Stimulated activated naive B cell treated with anti-CD40 and anti-IgM and Interleukin-4, amounts not matched to agents 10 μg/mL and 1 μg/mL and 100 μg/mL, for 72 hours (primary cell): ENCODE measurements at places on chromosomes 6 and 20.

GRCh38 chr6:115004204-115004603, 661.4 kb upstream of the HS3ST5 start:
- no peak overlapping the region for H3K27ac ChIP-seq
- H3K4me3 ChIP-seq: no peak overlapping the region
- no peak for DNase-seq
- no peaks in the 10 kb centered on the region for H3K27me3 ChIP-seq
- no peaks in the 10 kb centered on the region for H3K4me1 ChIP-seq

DNA sequence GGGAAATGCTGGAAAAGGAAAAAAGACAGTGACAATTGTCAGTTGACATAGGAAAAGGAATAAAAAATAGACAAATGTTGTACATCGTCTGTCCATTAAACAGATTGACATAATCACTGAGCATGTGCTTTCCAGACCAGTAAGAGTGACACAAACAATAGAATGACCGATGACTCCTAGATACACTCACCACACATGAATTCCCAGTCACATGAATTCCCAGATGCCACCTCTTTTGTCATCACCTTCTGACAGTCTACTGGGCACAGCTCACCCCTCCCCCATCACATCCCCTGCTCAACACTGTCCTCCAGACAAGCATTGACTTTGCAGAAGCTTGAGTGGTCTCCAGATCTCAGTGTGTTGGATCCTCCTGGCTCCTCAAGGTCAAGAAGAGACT, 25.9 kb downstream of the POM121L2 start:
- H3K36me3 ChIP-seq: peaks cover 11% of the 10 kb centered on the region
- H3K27me3 ChIP-seq: peaks cover 80% of the 10 kb centered on the region

- no peaks in the 10 kb centered on the region for H3K27me3 ChIP-seq
- H3K4me1 ChIP-seq: no peaks in the 10 kb centered on the region
- H3K4me3 ChIP-seq: no peak overlapping the region
- H3K36me3 ChIP-seq: no peaks in the 10 kb centered on the region
Observed at GRCh38 chr6:139927236-139927635, 552.8 kb upstream of the CITED2 start.

GRCh38 chr6:145887969-145888368, 73.4 kb upstream of the FBXO30 start:
- DNase-seq: no peak
- no peak overlapping the region for H3K27ac ChIP-seq
- peaks cover 10% of the 10 kb centered on the region for H3K36me3 ChIP-seq
- H3K4me3 ChIP-seq: no peak overlapping the region
- no peaks in the 10 kb centered on the region for H3K4me1 ChIP-seq
- H3K27me3 ChIP-seq: no peaks in the 10 kb centered on the region

- peaks cover 12% of the 10 kb centered on the region for H3K4me1 ChIP-seq
- no peaks in the 10 kb centered on the region for H3K27me3 ChIP-seq
- no peak for DNase-seq
- H3K36me3 ChIP-seq: peaks cover 33% of the 10 kb centered on the region
- H3K27ac ChIP-seq: peak overlapping the region; percentile 0
- H3K4me3 ChIP-seq: no peak overlapping the region
Observed at GRCh38 chr20:23397961-23398360, 23.3 kb downstream of the NAPB start.

DNA sequence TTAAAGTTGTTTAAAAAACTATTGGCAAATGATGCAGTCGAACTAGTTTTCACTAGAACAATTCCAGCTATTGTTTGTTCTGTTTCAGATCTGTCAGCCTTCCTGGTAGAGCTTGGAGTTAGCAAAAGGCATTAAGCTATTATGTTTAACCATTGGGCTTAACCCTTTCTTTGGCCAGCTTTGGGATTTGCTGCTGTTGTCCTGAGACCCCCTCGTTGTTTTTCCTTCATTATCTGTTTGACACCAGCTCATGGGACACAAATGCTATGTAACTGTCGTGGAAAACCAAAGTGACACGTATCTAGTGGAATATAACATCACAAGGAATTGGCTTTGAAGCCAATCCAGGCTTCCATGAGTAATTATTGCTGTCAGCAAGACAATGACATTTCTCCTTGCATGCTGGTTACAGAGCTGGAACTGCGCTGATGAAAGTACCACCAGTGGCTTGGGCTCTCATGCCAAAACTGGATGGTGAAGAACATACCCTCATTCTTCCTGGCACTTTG, 96.0 kb downstream of the EYA2 start:
- H3K36me3 ChIP-seq: no peaks in the 10 kb centered on the region
- no peak overlapping the region for H3K4me3 ChIP-seq
- H3K27me3 ChIP-seq: peaks cover 25% of the 10 kb centered on the region
- H3K4me1 ChIP-seq: peaks cover 9% of the 10 kb centered on the region
- H3K27ac ChIP-seq: no peak overlapping the region
- DNase-seq: no peak

DNA sequence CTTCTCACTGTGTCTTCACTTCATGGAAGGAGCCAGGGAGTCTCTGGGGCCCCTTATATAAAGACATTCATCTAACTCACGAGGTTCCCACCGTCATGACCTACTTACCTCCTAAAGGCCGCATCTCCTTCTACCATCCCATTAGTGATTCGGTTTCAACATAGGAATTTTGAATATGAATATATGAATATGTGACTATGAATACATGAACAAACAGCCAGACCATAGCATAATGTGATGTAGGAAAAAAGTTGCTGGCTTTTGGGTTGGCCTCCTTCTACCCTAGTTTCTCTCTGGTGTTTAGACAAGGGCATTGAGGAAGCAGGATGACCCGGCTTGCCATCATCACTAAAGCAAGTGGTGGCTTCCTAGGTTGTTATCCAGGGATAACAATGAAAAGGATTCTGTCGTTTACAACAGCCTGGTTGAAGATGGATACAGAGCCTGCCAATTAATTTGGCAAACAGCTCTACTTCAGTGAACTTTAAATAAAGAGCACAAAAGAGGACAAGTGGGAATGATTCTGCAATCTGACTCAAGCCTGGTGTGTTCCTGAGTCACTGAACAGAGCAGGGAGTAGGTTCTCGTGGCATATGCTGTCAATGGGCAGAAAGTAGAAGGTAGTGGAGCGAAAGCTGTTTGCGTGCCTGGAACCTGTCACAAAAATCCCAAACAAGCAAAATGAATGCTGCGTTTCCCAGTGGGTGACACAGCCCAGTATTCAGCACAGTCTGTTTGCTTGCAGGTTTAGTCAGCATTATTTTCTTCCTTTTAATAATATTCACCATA, 44.0 kb upstream of the DOK5 start:
- no peak for DNase-seq
- no peaks in the 10 kb centered on the region for H3K36me3 ChIP-seq
- peaks cover 5% of the 10 kb centered on the region for H3K27me3 ChIP-seq
- H3K27ac ChIP-seq: no peak overlapping the region
- no peak overlapping the region for H3K4me3 ChIP-seq
- no peaks in the 10 kb centered on the region for H3K4me1 ChIP-seq

- H3K27me3 ChIP-seq: no peaks in the 10 kb centered on the region
- no peaks in the 10 kb centered on the region for H3K4me1 ChIP-seq
- H3K27ac ChIP-seq: no peak overlapping the region
- DNase-seq: no peak
- no peaks in the 10 kb centered on the region for H3K36me3 ChIP-seq
- no peak overlapping the region for H3K4me3 ChIP-seq
Observed at GRCh38 chr6:75130784-75131183, 75.1 kb downstream of the COL12A1 start.

- DNase-seq: no peak
- peaks cover 4% of the 10 kb centered on the region for H3K4me1 ChIP-seq
- H3K4me3 ChIP-seq: no peak overlapping the region
- peaks cover 86% of the 10 kb centered on the region for H3K27me3 ChIP-seq
- H3K27ac ChIP-seq: peak overlapping the region; percentile 44
- H3K36me3 ChIP-seq: no peaks in the 10 kb centered on the region
Observed at GRCh38 chr20:62995898-62996595, 10.7 kb downstream of the BHLHE23 start.

DNA sequence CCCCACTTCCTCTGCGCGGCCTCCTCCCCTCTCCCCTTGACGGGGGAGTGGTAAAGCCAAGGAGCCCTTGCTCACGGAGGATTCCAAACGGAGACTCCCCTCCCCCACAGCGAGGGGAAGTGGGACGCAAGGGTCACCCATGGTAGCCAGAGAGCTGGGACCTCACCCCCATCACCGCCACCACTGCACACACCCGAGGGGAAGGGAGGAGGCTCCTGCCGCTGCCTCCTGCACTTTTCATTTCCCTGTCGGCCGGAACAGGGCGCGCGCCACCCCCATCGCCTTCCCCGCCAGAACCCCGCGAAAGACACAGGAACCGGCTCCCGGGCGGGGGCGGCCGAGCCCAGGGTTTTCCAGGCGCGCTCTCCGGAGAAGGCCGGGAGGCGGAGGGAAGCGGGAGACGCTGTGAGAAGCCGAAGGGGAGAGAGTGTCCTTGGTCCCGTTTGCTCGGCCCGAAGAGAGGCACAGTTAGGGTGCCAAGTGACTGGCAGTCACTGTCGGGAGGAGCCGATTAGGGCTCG, 789 bp downstream of the CCND3 start:
- peak overlapping the region; percentile 94 for H3K4me3 ChIP-seq
- H3K4me1 ChIP-seq: peaks cover 57% of the 10 kb centered on the region
- no peak for DNase-seq
- peak overlapping the region; percentile 90 for H3K27ac ChIP-seq
- H3K36me3 ChIP-seq: peaks cover 36% of the 10 kb centered on the region

DNA sequence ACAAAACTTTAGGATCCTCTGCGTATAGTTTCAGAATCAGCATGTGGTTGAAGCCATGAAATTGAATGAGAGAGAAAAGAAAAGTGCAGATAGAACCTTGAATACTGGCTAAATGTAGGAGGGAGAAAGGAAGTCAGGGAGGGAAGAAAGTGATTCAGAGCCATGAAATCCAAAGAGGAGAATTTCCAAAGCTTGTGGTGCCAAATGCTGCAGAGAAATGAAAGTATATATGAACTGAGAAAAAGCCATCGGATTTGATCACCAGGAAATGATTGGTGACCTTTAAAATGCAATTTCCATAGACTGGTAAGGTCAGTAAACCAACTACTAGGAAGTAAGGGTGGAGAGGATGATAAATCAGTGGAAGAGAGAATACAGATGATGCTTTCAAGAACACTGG, 142.3 kb downstream of the TFAP2A start:
- H3K36me3 ChIP-seq: no peaks in the 10 kb centered on the region
- no peaks in the 10 kb centered on the region for H3K4me1 ChIP-seq
- peaks cover 6% of the 10 kb centered on the region for H3K27me3 ChIP-seq
- DNase-seq: no peak

DNA sequence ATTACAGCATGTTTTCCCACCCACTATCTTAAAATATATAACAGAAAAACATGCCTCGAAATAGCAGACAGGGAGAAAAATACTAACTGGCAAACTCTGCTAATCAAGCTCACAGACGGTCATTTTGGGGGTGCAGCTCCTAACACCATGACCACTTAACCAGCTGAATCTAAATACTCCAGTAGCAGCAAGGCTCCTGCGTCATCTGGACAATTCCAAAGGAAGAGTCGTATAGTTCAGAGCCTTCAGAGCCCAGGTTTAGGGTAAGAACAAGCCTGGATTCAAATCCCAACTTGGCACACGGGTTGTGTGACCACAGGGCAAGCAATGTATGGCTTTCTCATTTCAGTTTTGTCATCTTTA, 81.3 kb upstream of the COL21A1 start:
- no peaks in the 10 kb centered on the region for H3K4me1 ChIP-seq
- H3K4me3 ChIP-seq: no peak overlapping the region
- H3K36me3 ChIP-seq: no peaks in the 10 kb centered on the region
- H3K27me3 ChIP-seq: peaks cover 6% of the 10 kb centered on the region
